ENCODE measurements at places on chromosomes 4 and X. TPM values are rescaled to one million over a fixed set of nuclear protein-coding genes. Genes with fewer than 3 reads are reported as not detected.
A peak's percentile ranks its signal among the peaks of the same experiment; 100 is the strongest.

The RNF150 gene
- total RNA-seq = 13.4 TPM

The CCKAR gene
- 2.5 TPM for total RNA-seq

GRCh38 chr4:112604589-112604988, 32.1 kb downstream of the ZGRF1 start:
- DNase-seq = peak; percentile 80

DNA sequence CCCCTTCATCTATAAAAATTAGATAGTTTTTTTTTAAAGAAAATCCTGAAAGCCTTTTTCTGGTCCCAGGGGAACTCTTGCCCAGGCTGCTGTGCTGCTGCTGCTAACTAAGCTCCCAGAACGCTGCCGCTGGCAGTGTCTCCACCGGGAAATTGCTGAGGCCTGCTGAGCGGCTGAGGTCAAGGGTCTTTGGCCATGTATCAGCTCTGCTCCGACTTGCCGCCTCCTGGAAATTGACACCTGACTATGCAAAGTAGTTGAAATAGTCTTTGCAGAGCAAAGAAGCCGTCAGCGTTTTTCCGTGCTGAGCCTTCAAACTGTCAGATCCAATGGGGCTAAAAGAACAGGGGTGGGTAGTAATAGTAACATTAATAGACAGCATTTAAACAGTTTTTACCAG, 839 bp downstream of the QDPR start:
- DNase-seq = peak; percentile 81

The POU3F4 gene
- total RNA-seq = not detected

DNA sequence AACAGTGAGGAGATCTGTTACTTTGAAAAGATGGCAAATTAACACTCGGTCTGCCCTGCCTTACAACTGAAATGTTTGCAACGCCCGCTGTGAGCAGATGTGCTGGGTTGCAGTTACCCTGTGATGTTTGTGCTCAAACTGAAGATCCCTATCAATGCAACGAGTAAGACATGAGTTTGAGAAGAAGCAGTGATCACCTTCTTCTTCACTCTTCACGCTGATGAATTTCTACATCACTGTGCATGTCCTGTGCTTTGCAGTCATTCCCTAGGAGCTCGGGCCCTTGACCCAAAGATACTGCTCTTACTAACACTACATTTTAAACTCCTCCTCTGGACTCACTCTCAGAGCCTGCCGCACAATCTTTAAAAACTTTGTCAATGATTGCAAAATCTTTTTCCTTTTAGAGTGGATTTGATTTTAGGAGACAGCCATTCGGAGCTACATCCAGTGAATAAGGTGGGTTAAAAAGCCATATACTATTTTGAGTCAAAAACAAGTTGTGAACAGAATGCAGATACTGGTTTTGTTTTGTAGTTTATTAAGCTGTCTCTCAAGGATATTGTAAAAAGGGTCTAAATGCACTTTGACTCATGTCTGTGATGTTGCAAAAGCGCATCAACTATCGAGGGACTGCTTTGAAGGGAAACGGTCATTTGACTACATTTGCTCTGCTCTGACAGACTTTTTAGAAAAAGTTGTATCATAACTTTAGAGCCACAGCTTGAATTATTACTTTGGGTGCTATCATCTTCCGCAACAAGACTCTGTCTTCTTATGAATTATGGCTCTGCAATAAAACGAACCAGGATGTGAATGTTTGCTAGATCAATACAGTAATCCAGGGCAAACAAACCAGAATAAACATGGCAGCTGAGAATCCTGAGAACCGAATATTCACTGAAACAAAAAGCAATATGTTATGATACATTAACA, 5.7 kb upstream of the RHOH start:
- no peak for DNase-seq

GRCh38 chr4:174564529-174564928, 42.2 kb upstream of the HPGD start:
- no peak for DNase-seq

DNA sequence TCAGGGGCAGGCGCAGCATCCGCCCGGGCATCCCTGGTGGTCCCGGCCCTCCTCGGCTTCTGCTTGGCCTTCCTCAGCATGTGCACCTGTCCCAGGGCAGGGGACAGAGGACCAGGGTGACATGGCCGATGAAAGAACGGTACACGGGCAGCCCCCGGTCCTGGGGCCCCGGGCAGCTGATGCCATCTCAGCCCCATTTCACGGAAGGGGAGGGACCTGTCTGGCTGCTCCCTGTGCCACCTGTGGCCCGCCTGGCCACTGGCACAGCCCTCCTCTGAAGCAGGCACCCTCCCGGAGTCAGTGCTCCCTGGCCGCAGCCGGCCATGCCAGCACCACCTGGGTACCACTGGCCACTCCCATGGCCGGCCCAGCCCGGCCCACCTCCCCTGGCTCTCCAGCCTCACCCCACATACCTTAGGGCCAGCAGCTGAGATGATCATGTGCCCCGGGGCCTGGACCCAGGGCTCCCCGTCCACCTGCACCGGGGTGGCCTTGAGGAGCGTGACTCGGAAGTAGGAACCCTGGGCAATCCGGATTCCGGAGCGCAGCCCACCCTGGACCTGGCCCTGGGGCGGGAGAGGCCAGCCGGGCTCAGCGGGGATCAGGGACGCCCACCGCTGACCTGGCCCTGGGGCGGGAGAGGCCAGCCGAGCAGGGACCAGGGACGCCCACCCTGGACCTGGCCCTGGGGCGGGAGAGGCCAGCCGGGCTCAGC, 12.6 kb downstream of the DGKQ start:
- DNase-seq = peak; percentile 78

- DNase-seq = no peak
Observed at GRCh38 chrX:123779908-123780396, 47.1 kb upstream of the THOC2 start.

GRCh38 chr4:42750091-42750490, 93.2 kb upstream of the ATP8A1 start:
- DNase-seq = no peak

The FAM200B gene
- 31.8 TPM for total RNA-seq

DNA sequence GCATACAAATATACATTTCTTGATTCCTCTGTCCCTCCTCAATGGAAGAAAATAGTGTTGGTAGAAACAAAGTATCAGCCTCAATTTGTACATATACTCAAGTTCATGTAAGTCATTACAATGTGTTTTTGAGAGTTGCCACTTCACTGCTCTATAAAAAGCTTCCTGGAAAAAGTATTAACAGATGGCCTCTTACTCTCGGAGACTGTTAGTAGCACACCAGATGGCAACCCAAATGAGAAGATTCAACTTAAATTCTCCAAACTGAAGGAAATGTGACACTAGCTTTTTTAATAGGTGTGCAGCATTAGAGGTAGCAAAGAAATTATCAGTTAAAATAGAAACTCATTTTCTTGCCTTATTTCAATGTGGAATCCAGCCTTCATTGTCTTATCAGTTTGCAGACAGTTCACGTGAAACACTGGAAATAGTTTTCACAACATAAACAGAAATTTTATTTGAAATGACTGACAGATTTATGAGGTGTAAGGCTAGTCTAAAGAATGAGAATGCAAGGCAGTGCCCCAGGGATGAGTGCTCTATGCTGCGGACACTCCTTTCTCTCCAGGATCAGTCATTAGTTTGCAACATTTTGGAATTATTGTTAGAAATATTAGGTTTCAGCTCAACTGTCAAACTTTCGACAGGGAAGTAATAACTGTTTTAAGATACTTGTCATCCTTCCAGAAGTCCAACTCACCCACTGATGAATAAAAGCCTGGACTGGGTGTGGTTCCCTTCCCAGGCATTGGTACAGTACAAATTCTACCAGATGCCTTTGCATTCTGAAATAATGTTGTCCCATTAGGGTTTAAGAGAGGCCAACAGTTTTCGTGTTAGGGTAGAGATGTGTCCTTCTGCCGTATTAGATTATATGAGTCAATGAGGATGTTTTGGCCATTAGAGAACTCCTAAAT, 50.9 kb downstream of the IDS start:
- DNase-seq = no peak

GRCh38 chr4:7358100-7358735, 76.5 kb downstream of the PSAPL1 start:
- DNase-seq = peak; percentile 96

- no peak for DNase-seq
Observed at GRCh38 chr4:30948653-30949052, 228.5 kb downstream of the PCDH7 start.

The HTRA3 gene
- total RNA-seq = 11.5 TPM

Measured in osteoblast (primary cell).